ENCODE measurements at places on chromosomes 13 and 19.

- DNase-seq: peak; percentile 57
Measured at GRCh38 chr19:49442771-49443365, 1.5 kb upstream of the SLC17A7 start.

GRCh38 chr13:62710787-62711186, 1295.1 kb upstream of the PCDH20 start:
- DNase-seq: no peak

DNA sequence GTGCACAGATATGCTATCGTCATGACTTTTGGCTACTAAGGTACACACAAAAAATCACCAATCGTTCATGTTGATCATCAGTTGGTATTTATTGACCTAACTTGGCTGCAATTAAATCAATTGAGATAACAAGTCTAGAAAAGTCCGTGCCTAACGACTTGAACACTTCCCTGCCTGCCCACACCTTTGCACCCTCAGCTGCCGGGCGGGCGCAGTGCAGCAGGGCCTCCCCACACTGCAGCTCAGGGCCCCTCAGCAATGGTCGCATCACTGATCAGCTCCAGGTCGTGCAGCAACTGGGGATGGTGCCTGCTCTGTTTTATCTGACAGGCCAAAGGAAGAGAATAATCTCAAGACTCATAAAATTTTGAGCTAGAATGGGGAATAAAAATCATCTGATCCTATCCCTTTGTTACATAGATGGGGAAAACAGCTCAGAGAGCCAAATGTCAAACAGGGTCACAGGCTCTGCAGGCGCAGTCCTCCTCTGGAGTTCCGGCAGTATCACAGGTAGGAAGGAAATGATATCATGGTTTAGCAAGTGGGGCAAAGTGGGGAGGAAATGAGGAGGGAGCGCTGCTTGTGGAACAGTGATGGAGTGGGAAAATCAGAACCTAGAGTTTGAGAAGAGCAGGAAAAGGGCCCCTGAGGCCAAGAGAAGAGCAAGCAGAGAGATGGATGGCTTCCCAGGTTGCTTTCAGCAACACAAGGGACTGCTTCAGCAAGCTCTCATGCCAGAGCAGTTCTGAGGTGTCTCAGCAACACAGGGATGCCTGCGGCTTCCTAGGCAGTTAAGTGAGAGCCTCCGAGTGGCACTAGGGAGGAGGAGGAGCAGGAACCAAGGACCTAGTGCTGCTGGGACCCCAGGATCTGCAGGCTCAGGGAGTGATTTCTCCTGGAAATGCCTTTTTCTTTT, 57.5 kb downstream of the SLC7A1 start:
- no peak for DNase-seq

DNA sequence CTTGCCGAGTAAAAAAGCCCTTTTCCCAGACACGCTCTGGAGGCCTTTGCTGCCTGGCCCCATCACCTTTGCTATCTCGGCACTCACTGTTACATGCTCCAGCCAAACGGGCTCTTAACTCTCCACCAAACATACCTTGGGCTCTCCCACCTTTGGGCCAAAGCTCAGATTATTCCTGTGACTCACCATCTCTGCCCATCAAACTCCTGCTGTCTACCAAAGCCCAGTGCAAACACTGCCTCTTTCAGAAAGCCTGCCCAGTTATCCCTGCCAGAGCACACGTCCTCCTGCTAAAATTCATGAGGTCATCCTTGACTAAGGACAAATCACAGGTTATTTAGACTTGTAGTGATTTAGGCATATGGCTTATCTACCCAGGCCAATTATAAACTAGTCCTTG, 48.1 kb upstream of the SERPINE3 start:
- no peak for DNase-seq

- DNase-seq: no peak
Measured at GRCh38 chr13:112655913-112656312, 33.9 kb upstream of the ATP11A start.

DNA sequence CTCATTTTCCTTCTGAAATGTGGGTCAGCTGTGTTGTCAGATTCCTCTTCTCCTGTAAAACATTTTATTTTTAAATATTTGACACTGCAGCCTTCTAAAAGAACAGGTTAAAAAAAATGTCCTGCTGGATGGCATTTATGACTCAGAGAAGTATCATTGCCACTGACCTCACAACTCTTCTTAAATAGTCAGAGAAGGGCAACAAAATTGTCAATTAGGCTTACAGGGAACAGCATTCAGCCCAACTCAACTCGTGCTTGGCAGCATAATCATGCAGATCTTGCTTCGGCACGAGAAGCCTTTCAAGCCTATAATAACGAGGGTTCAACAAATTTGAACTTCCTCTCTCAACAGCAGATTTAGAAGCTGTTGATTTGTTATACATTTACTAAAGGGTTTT, 296.7 kb upstream of the DACH1 start:
- no peak for DNase-seq

GRCh38 chr13:76222511-76222910, 586.4 kb downstream of the LMO7 start:
- no peak for DNase-seq

DNA sequence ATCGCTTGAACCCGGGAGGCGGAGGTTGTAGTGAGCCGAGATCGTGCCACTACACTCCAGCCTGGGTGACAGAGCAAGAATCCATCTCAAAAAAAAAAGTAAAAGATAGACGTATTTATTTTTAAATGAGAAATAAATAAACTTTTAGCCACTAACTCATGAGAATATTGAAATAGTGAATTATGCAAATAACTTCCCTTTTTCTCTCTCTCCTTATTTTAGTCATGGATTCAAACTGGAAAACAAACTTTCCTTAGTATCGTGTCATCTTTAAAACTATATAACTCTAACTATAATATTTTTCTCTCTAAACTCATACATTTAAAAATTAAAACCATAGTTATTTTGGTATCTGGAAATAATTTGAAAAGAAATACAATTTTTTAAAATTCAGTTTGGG, 96.1 kb downstream of the FRY start:
- DNase-seq: no peak

DNA sequence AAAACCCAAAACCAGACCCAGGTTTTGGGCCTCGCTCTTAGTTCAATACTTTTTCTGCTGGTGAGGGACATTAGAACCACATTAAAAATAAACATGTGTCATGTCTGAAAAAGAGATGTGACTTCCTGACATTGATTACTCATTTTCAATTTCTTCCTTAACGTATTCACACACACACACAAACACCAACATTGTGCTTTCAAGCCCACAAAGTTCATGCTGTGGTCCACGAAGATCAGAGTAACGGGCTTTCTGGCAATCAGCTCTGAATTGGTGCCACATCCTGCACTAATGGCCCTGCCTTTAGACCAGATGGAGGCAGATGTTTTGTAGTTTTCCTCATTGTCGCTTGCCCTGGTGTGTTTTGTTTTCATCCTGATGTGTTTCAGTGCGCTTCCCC, 47.9 kb upstream of the POMP start:
- no peak for DNase-seq

DNA sequence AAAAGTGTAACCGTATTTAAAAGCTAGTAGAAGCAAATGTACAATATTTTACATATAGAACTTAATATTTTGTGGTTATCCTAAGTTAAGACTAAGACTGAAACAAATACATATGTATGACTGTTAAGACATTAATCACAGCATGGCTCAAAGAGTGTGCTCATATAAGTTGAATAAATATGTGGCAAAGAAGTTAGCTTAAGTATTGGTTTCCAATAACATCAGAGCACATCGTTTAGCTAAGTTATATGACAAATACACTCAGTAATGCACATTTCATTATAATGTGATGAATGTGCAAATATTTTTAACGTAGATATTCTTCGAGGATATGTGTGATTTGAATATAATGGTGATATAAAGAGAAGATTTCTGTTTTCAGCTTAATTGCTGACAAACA, 253.8 kb downstream of the SLITRK5 start:
- DNase-seq: no peak

- no peak for DNase-seq
Measured at GRCh38 chr19:2356036-2356646, 3.9 kb upstream of the TMPRSS9 start.

DNA sequence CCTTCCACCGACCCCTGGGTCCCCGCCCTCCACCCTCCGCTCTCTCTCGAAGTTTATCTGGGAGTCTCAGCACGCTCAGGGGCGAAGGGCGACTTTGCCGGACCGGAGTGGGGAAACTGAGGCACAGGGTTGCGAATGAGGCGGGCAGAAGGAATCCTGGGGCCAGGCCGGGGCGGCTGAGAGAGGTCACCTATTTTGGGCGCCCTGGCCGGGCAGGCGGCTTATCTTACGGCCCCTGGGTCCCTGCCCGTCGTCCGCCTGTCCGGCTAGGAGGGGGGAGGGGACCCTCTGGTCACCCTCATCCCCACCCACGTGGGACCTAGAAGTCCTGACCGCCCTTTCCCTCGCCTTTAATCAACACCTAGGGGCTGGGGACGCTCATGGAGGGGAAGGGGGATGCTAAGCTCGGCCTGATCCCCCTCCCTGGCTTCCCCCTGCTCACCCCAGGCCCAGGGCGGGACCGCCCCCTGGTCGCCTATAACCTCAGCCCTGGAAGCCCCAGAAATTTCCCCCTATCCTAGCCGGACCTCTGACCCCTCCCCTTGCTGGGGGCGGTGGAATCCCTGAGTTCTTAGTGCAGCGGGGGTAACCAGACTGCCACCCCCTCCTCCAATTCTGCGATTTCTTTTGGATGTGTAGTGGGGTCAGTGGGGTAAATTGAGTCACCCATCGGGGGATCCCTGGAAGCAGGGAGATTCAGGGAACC, 556 bp downstream of the TRIP10 start:
- DNase-seq: no peak

DNA sequence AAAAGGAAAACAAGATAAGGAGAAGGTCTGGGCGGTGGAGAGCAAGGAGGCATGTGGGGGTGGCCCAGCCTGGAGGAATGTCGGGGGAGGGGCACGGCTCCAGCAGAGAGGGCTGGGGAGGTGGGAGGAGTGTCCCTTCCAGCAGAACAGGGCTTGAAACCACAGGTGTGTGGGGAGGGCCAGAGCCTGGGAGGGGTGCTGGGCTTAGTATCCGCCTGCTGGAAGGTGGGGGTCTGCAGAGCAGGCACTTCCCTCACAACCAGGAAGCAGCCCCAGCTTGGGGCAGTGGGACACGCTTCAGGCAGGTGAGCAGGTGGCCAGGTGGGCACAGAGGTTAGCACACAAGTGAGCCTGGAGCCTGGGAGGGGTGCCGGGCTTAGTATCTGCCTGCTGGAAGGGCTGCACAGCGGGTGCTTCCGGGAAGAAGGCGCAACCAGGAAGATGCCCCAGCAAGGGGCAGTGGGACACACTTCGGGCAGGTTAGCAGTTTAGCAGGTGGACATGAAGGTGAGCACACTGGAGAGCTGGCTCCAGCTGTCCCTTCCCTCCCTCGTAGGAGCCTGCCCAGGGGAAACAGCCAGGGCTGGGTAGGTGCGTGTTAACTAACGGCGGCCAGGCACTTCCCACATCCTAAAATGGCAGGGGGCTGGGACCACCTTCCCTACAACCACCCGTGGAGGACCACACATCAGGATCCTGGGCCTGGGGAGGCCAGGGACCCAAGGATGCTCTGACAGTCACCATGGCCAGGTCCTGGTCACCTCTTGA, 3.0 kb downstream of the GAS6 start:
- DNase-seq: no peak

- no peak for DNase-seq
Measured at GRCh38 chr13:29384466-29384865, 211.0 kb downstream of the SLC7A1 start.

DNA sequence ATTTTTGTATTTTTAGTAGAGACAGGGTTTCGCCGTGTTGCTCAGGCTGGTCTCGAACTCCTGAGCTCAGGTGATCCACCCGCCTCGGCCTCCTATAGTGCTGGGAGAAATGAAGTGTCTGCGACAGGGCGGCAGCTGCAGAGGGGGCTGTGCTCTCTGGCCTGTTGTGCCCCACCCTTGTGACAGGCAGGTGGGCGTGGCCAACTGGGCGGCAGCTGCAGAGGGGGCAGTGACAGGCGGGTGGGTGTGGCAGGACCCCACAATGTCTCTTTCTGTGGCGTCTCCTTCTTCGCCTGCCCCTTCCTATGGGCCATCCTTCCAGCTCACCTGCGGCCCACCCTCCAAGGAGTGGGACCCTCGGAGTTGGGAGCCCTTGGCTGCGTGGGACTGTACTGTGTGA, 11.8 kb downstream of the STK11 start:
- no peak for DNase-seq

- DNase-seq: no peak
Measured at GRCh38 chr13:36815062-36815461, 4.0 kb upstream of the RFXAP start.

DNA sequence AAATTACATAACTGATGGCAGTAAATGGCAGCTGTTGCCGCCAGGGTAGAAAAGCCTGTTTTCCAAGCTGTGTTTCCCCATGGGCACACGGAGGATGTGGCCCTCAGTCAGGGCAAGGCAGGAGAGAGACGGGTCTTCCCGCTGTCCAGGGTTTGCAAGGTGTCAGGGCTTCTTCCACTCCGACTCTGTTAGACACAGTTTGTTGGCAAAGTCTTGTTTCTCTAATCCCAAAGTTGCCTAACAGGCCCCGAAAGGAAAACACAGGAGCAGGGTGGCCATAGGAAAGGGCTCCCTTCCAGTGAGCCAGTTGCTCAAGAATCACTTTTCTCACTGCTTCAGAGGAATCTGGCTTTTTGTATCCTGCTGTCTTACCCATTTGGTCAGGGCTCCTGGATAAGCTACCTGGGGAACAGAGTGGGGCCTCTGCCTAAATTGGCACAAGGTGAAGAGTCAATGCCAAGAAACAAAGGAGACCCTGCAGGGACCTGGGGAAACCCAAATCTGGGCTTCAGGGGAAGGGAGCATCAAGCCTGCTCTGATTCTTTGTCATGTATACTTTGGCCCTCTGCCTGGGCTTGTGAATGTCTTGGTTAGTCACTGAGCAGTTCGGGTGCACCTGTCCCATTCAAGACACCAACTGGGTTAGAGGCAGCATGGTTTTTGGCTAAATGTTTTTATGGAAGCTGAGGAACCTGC, 29.0 kb upstream of the CXCL17 start:
- DNase-seq: no peak

GRCh38 chr13:24511816-24512196, 772 bp downstream of the PARP4 start:
- no peak for DNase-seq

DNA sequence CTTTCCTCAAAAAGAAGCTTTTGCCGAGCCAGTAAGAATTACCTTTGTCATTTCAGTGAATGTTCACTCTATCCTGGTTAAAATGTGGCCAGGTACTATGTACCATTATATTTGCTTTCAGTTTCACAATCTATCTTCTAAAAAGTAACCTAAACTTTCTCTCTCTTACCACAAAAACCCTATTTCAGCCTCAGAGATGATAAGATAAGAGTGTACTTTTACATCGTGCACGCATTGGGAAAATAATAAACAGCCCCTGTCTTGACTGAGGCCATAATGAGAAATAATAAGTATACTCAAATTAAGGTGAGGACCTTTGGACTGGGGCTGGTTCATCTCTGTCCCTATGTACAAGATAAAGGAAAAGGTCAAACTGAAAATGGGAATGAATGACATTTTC, 77.7 kb downstream of the ZNF726 start:
- DNase-seq: no peak
